ENCODE measurements at places on chromosomes 12 and 14. TPM values are rescaled to one million over a fixed set of nuclear protein-coding genes. Genes with fewer than 3 reads are reported as not detected.

Gene TEX52
- not detected for total RNA-seq

Gene SEC23A
- total RNA-seq: 85.3 TPM

Gene KRT72
- not detected for total RNA-seq

Gene ADSS1
- total RNA-seq: 8.9 TPM

Gene SAV1
- total RNA-seq: 26.3 TPM

Gene PSMB5
- 162 TPM for total RNA-seq

Gene TSPAN19
- total RNA-seq: 0.69 TPM

Gene KRT75
- total RNA-seq: not detected

Gene FAM186B
- 0.95 TPM for total RNA-seq

Gene FSCB
- not detected for total RNA-seq

Gene OTOGL
- total RNA-seq: 2.7 TPM

Gene SLC5A8
- total RNA-seq: 0.08 TPM

Gene TAS2R46
- 0.16 TPM for total RNA-seq

Gene HOXC9
- total RNA-seq: 7.2 TPM

Gene AQP2
- total RNA-seq: not detected

Gene AEBP2
- total RNA-seq: 18.9 TPM

Gene INSM2
- total RNA-seq: 0.27 TPM

Gene STYK1
- total RNA-seq: not detected

Gene MAP1LC3B2
- not detected for total RNA-seq

Gene LRRIQ1
- total RNA-seq: 0.95 TPM

Gene KRT85
- total RNA-seq: not detected

Gene WNT5B
- total RNA-seq: 0.53 TPM

Gene SLC25A21
- total RNA-seq: 1.8 TPM

Gene SPATS2
- total RNA-seq: 71.5 TPM

Gene TSPAN11
- not detected for total RNA-seq

Gene EML5
- 0.53 TPM for total RNA-seq

Gene PROX2
- not detected for total RNA-seq

Data from SK-MEL-5 (cell line).